ENCODE measurements at places on chromosomes 2 and 18.

DNA sequence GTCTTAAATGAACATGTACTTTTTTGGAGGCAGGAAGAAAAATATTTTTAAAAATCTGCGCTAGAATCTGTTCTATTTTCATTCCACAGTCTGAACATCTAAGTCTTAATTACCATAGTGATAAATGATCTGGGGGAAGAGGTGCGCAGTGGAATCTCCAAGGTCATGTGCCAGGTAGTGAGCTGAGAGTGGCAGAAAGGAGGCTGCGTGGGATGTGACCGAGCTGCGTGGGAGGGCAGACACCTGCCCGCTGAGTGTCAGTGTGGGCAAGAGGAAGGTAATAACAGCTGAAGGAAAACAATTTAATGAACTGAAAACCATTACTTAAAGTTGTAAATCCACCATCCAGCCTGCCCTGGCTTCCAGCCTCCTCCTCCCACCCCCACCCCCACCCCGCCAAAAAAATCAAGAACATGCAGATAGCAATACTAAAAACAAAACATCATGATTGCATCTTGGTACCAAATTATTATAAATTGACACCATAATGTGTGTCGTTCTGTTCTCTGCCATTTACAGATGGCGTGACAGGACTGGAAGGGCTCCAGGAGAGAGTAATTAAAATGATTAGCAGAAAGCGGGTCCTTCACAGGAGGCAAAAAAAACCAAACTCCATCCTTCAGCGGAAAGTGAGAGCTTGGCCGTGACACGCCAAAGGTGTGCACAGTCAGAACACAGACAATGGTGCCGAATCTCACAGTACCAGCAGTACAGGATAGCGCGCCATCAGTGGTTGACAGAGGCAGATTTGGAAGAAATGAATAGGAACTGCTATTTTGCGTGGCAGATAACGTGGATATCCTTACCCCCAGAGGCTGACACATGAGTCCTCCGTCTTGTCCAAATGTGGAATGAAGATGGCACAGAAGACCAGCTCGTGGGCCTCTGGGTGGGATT is 11.4 kb upstream of the DTNB start:
- no peak for DNase-seq

GRCh38 chr2:187586011-187586641 is 31.9 kb upstream of the TFPI start:
- DNase-seq = no peak

- no peak for DNase-seq
Observed at GRCh38 chr2:100339823-100340222, 17.5 kb upstream of the LONRF2 start.

DNA sequence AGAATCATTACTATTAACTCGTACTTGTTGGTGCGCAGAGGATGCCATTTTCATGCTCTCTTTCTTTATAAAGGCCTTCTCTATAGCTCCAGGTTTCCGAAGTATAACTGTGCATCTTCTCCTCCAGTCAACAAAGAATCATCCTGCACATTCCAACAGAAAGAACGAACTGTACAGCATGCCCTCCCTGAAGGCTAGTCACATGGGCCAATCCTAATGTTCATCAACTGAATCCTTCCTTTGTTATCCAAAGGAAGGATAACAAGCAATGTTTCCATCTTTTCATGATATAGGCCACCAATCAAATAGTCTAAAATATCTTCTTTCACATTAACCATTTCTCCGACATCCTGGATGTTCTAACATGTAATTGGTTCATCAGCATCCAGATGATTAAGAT is 66.9 kb upstream of the LDLRAD4 start:
- DNase-seq = no peak

- DNase-seq = no peak
Observed at GRCh38 chr18:11489266-11489899, 120.0 kb upstream of the SLC35G4 start.

- DNase-seq = no peak
Observed at GRCh38 chr18:8614875-8615274, 5.6 kb downstream of the RAB12 start.

- no peak for DNase-seq
Observed at GRCh38 chr2:230934231-230935129, 9.4 kb upstream of the GPR55 start.

GRCh38 chr2:222883420-222883819 is 22.6 kb downstream of the ACSL3 start:
- no peak for DNase-seq

- no peak for DNase-seq
Observed at GRCh38 chr18:24868311-24868710, 407.9 kb downstream of the HRH4 start.

DNA sequence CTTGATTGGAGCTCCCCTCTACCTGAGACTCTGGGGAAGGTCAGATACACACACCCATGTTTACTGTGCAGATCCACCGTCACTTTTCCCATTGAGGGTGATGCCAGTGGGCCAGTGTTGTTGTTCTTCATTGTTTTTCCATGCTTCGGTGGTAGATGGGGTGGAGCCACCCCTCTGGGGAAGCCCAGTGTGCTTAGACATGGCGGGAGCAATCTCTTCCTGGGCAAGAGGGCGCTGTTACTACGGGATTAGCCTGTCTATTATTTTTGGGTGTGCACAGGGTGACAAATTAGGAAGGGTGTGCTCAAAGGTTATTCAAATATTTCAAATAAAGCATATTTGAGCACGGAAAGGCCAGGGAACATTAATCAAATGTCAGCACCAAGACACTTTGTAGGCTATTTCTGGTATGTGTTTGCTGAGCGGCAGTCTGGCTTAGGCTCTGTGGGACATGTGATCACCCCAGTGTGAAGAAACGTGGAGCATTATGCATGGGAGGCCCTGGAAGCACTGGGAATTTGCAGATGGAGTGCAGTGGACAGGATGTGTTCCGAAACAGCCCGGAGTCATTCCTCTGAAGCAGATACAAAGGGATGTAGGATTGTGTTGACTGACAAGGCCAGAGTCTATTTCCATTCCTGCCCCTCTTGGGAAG is 34.8 kb upstream of the SMIM21 start:
- no peak for DNase-seq

DNA sequence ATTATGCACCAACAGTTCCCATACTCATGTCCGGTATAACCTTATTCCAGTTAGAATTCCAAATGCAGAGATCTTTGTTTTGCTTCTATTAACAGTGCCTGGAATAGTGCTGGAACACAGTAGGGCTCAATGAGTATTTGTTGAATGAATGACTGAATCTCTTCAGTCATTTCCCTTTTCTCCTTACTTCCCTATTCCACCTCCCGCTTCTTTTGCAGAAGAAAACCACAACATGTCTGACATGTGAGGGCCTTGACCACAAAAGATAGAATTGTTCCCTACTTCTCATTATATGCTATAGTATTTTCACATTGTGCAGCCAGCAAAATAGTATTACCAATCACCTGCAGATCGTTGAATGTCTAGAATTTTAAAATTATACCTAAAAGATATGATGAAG is 19.5 kb upstream of the HNRNPLL start:
- peak; percentile 37 for DNase-seq

DNA sequence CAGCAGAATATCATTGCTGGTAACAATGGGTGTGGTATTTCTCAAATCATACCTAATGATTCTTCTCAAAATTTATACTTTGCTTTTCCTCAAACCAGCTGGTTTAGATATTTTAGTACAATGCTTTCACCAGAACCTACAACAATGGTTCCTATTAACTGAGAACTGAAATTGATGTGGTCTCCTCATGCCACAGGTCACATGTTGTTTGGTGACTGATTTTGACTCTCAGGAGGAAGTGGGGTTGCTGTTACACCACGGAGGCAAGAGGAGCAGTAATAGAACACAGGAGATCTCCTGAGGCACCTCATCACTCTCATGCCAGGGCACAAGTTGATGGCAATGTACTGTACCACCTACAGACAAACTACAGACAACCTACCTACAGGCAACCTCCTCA is 3.0 kb upstream of the CEP68 start:
- DNase-seq = no peak

DNA sequence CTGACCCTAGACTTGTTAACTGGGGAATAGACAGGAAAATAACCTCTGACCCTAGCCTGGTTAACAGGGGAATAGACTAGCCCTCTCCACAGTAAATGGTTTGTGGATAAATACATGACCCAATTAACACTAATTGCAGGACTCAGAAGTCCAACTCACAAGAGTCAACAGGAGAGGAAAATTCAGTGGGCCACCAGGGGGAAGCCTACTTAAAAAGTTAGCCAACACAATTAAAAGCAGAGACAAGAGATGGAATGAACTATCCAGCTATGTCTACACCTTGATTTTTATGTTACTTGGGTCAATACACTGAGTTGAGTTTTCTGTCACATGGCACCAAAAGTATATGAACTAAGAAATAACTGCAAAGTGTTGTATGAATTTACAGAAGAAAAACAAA is 158.8 kb upstream of the SLC39A10 start:
- DNase-seq = no peak

- DNase-seq = no peak
Observed at GRCh38 chr2:182906454-182906853, 40.0 kb upstream of the FRZB start.

DNA sequence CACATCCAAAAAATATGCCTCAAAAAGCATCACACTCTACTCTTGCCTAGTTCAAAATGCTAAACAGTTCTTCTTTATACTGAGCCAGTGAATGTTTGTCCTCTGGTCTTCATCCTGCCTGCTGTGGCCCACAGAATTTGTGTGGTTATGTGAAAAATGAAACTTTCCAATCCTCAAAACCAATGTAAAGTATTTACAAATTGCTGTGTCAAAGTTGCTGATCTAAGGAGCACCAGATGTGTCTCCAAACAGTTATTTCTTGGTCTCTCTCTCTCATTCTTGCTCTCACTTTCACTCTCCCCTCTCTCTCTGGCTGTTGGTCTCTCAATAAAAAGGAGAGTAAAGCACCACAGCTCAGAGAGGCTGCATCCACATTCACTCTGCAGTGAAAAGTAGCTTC is 23.0 kb downstream of the EPHA4 start:
- no peak for DNase-seq

DNA sequence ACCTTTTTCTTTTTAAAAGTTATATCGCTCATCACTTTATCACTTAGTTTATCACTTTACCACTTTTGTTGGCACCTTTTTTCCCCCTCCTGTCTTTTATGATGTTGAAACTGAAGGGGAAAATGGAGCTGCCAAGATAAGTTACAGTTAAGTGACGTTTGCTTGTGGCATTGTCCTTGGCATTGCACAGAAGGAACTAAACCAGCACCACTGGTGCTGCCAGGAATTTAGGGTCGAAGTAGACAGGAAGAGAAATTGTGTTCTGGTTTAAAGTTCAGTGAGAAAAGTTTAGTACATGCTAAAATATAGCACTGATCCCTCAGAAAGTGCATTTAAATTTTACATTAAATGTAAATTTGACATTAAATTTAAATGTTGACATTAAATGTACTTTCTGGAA is 49.9 kb downstream of the MYO1B start:
- DNase-seq = no peak

DNA sequence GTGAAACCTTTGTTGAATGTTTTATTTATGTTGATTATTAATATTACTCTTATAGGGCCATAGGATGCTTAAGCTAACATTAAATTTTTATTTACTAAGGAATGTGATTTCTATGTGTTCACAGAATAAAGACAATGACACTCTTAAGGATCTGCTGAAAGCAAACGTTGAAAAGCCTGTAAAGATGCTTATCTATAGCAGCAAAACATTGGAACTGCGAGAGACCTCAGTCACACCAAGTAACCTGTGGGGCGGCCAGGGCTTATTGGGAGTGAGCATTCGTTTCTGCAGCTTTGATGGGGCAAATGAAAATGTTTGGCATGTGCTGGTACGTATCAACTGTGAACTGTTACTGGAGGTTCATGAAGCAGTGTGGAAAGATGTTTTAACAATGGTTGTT is 20.4 kb downstream of the GORASP2 start:
- no peak for DNase-seq

- no peak for DNase-seq
Observed at GRCh38 chr2:169089182-169089581, 19.8 kb downstream of the DHRS9 start.

GRCh38 chr2:144146076-144146475 is 373.8 kb downstream of the ZEB2 start:
- no peak for DNase-seq

- no peak for DNase-seq
Observed at GRCh38 chr2:65465857-65466256, 33.5 kb upstream of the SPRED2 start.

Measured in KG1 (cell line).